ENCODE measurements at places on chromosomes 7 and 10.

DNA sequence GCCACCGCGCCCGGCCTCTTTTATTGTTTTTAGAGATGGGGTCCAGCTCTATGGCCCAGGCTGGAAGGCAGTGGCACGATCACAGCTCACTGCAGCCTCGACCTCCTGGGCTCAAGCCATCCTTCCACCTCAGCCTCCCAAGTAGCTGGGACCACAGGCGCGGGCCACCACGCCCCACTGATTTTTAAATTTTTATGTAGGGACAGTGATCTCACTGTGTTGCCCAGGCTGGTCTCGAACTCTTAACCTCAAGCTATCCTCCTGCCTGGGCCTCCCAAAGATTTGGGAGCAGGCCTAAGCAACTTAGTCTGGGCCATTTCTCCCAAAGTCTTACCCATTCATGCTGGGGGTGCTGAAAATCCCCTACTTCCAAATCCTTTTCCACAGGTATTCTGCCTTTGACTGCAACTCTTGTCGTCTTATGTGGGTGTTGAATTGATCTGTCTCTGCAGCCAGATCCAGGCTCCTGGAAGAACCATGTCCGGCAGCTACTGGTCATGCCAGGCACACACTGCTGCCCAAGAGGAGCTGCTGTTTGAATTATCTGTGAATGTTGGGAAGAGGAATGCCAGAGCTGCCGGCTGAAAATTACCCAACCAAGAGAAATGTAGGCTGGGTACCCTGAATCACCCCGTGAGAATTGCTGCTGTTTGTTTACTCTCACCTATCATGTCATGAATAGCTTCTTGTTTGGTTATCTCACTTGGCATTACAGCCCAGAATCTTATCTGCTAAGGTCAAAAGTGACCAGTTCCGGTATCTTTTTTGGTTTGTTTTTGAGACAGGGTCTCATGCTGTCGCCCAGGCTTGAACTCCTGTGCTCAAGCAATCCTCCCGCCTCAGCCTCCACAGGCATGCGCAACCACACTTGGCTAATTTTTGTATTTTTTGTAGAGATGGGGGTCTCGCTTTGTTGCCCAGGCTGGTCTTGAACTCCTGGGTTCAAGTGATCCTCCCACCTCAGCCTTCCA lies 1.1 kb downstream of the ZDHHC4 start:
- no peak for DNase-seq

DNA sequence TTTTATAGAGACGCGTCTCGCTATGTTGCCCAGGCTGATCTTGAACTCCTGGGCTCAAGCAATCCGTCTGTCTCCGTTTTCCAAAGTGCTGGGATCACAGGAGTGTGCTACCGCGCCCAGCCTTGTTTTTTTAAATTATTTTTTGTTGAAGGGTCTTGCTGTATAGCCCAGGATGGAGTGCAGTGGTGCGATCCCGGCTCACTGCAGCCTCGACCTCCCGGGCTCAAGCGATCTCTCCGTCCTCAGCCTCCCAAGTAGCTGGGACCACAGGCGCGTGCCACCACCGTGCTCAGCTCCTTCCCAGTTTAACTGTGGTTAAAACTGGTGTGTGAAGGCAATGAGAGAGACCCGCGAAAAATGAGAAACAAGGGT lies 11.0 kb upstream of the HNRNPF start:
- DNase-seq = no peak

DNA sequence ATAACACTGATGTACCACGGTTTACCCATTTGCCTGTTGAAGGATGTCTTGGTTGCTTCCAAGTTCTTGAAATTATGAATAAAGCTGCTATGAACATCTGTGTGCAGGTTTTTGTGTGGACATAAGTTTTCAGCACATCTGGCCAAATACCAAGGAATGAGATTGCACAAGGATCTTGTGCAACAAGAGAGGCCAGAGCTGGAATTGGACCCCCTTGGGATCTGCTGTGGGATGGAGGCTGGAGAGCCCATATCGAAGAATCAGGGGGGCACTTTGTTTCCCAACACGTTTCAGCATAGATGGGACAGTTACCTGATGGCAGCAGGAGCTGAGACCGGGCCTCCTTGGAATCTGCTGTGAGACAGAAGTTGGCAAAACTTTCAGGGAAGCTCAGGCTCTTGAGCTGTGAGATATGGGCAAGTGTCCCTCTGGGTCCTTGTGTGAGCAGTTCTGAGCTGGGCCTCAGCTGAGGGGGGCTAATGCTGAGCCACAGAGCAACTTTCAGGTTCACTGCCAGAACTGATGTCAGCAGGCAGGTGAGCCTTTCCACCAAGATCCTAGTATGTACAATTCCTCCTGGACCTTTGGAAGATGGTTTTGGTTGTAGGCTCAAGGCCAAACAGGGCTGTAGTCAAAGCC lies 115.2 kb upstream of the RAB18 start:
- DNase-seq = no peak

- no peak for DNase-seq
Measured at GRCh38 chr7:50349963-50350944, 45.7 kb downstream of the IKZF1 start.

DNA sequence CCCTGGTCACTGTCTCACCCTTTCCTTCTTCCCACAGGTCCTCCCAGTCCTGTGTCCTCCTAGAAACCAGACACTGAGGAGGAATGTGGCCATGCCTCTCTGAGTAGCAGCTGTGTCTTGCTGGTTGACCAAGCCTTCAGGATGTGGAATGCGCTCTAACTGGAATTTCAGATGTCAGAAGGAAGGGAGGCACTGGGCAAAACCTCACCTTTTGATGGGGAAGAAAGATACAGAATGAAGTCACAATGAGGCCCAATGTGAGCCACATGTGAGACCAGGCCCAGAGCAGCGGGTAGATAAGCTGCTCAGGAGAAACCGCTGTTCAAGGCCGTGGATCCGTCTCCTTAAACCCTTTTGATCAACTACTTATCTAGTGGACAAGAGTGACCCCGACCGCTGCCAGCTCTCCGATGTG lies 54.8 kb upstream of the ECHDC3 start:
- DNase-seq = no peak

- no peak for DNase-seq
Measured at GRCh38 chr10:60808036-60808435, 29.8 kb downstream of the CDK1 start.

GRCh38 chr10:11789956-11790355 lies 33.2 kb upstream of the PROSER2 start:
- DNase-seq = no peak

DNA sequence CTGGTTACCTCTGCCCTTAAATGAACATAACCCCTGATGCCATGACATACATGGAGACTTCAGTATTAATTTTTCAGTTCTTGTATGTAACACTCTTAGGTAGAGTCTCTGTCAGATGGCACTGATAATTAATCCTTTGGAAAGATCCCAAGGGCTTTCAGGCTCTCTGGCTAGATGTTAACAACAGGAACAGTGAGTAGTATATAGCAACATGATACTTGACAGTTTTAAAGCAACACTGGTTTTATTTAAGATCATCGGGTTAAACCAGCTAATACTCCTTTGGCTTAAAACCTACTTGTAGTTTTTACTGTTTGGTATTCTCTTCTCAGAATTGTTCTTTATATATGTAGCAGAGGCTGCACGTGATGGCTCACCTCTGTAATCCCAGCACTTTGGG lies 27.3 kb downstream of the AHCYL2 start:
- no peak for DNase-seq

DNA sequence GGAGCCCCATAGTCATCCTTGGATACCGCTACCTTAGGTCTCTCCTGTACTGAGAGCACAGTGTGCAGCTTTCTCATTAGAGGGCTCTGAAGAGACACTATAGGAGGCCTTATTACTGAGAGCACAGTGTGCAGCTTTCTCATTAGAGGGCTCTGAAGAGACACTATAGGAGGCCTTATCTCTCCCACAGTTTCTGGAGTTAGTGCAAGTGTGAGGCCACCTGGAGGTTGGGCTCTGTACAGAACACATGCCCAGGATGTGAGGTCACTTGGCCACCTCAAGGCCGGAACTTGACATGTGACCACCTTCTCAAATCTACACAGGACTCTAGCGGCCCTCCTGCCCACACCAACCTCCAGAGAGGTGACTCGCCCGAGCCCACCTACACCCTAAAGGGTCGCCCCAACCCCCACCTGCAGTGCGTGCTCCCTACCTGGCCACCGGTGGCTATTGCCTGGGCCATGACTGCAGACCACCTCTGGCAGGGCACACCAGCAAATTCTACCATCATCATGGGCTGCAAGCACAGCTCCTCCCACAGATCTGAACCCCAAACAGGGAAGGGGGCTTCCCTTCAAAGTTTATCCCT lies 24.6 kb downstream of the FRMPD2 start:
- DNase-seq = no peak

DNA sequence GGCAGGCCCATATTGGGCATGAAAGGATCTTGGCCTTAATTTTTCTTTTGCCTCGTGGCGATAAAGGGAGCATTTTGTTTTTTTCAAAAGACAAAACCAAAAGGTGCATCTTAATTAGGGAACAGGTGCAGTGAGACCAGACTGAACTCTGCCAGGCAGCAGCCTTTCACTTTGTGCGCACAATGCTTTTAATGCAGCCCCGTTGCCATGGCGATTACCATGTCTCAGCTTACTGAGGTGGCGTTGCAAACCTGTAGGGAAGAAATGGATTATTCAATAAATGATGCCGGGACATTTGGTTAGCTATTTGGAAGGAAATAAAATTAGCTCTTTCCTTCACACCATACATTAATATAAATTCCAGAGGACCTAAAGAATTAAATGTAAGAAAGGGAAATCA lies 61.9 kb downstream of the MYL10 start:
- no peak for DNase-seq

DNA sequence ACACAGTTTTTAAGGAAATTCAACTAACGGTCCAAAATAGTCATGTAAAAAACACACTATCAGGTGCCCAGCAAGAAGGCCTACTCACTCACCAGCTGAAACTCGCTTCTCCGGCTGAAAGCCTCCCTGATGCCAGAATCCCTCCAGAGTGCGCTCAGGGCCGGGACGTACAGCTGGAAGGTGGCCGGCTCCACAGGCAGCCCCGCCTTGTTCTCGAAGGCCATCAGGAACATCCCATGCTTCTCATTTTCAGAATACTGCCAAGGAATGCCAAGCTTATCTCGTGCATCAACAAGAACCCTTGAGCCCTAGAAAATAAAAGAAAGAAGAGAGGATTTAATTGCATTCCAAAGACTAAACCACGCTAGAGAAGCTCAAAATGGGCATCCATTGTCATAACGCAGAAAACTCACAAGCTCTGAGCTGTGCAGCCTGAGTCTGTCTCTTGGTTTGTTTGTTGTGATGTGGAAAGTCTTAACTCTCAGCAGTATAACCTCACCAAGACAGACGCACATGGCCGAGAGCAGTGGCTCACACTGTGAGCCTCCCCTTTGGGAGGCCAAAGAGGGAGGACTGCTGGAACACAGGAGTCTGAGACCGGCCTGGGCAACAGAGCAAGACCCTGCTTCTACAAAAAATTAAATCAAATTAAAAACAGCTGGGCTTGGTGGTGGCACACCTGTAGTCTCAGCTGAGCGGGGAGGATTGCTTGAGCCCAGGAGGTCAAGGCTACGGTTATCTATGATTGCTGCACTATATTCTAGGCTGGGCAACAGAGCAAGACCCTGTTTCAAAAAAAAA lies 49.1 kb downstream of the GNA12 start:
- no peak for DNase-seq

- DNase-seq = no peak
Measured at GRCh38 chr7:151058781-151059366, 515 bp upstream of the SLC4A2 start.

GRCh38 chr10:10270126-10271050 lies 747.3 kb upstream of the CELF2 start:
- DNase-seq = no peak

GRCh38 chr7:128454808-128455542 lies 703 bp upstream of the HILPDA start:
- DNase-seq = no peak

DNA sequence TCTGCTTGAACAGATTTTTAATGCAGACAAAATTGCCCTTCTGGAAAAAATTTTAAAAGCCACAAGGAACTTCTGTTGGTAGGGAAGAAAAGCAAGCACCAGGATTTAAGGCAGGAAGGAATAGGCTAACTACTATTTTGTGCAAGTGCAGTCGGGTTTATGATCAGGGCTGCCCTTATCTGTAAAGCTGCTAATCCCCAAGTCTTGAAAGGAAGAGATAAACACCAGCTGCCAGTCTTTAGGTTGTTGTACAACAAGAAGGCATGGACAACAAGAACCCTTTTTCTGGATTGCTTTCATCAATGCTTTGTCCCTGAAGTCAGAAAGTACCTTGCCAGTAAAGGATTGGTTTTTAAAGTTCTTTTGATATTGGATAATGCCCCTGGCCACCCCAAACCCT lies 40.7 kb downstream of the RALA start:
- DNase-seq = no peak

DNA sequence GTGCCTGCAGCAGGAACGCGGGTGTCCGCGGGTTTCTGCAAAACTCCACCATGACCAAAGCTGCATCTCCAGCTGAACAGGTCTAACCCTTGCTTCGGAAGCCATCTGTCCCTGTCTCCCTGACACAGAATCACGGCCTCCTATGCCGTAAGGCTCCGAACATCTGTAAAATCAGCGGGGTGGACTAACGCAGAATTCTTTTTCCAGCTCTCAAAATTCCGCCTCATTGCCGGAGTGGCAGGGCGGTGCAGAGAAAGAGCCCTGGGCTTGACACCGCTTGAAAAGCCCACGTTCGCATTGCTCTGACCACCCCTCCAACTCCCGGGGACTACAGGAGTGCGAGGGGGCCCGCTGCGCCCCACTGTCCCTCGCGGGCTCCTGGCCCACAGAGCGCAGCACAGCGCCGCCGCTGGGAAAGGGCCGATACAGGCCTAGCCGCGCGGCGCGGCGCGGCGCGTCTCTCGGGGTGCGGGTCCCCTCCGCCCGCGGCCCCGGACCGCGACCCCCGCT lies 409 bp downstream of the DNMBP start:
- no peak for DNase-seq

GRCh38 chr7:72538856-72539255 lies 126.7 kb upstream of the CALN1 start:
- no peak for DNase-seq
